T-helper 2 cell treated with Interferon-gamma antibody and Interleukin-4, amounts not matched to agents 5 μg/mL and 100 μg/mL, for 36 hours (primary cell): ENCODE measurements at places on chromosomes 16 and 17.

- no peak for DNase-seq
Observed at GRCh38 chr17:29388937-29389336, 1.2 kb upstream of the TAOK1 start.

GRCh38 chr17:66578781-66579489 is 256.0 kb upstream of the CACNG5 start:
- no peak for DNase-seq

DNA sequence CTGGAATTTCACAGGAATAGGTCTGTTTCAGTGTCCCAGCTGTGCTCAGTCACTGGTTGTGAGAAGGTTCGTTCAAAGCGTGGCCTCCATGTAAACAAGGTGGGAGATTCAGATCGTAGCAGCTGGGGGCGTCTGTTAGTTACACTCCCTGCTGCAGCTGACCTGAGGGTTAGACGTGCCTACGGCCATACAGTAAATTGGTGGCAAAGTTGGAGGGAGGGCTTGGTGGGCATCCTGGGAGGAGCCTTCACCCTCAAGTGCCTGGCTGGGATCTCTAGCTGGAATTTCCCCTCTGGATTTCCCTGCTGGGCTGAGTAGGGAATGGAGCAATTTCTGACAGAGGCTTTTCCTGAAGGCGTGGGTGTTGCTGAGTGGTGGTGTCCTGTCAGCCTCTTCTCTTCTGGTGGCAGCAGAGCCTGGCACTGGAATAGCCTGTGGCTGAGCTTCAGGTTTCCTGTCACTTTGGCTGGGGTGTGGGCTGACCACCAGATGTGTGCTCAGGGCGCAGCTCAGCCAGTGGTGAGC is 6.4 kb downstream of the FCSK start:
- DNase-seq, result no peak

DNA sequence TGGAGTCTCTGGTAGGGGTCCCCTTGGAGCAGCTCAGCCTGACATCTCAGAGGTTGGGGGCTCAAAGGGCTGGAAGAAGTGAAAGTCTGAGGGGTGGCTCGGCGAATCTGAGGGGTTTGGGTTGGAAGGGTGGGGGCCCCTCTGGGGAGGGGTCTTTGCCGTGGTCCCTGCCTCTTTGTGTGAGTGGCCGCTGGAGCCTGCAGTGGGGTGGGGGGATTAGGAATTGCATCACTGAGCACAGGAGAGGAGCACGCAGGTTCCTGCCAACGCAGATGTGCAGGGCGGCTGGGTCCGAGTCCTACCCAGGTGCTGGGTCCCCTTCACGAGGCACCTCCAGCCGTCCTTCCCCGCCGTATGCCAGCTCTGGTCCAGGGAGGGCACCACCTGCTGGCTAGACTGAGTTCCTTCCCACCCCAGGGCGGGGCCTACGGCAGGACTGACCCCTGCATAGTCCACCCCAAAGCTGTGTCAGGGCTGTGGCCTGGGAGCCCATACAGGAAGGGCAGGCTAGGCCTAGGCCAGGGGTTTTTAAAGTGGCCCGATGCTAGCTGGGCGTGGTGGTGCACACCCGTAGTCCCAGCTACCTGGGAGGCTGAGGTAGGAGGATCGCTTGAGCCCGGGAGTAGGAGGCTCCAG is 9.9 kb downstream of the FMNL1 start:
- no peak for DNase-seq

DNA sequence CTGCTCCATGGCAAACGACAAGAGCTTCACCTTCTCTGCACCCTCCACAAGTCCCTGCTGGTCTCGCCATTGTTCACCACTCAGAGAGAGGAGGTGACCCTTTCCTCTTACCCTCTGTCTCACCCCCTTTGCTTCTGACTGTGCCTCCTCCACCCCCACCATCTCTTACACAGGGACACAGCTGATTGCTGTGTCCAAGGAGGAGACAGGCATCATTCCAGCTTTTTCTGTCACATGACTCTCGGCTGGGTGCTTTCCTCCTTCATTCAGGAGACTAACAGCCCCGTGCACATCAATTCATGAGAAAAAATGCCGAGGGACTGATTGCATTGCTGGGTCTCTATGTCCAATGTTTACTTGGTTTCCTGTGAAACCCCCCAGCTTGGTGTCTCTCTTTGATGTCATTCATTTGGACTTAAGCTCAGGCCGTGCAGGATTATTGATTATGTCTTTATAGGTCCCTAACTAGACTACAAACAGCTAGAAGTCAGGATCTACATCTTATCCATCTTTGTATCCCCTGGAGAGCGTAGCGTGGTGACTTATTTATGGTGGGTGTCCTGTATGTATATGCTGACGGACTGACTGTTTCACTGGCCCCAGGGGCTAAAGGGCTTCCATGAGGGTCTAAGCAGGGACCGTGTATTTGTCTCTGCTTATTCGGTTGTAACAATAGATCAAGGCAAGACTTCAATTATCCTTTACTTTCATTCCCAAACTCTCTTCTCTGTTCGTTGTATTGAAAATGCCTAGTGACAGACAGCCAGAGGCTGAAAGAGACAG is 82.2 kb upstream of the CDH13 start:
- no peak for DNase-seq

GRCh38 chr17:45101546-45101882 is 30.8 kb downstream of the PLCD3 start:
- no peak for DNase-seq

- no peak for DNase-seq
Observed at GRCh38 chr16:49112754-49113153, 168.9 kb downstream of the CBLN1 start.

- no peak for DNase-seq
Observed at GRCh38 chr17:14803826-14804225, 461.3 kb downstream of the PMP22 start.

GRCh38 chr16:47463771-47464624 is 2.9 kb downstream of the PHKB start:
- DNase-seq, result no peak

- DNase-seq, result no peak
Observed at GRCh38 chr16:55628306-55628968, 27.4 kb upstream of the SLC6A2 start.

GRCh38 chr16:15604460-15605440 is 38.2 kb downstream of the MARF1 start:
- DNase-seq, result no peak

DNA sequence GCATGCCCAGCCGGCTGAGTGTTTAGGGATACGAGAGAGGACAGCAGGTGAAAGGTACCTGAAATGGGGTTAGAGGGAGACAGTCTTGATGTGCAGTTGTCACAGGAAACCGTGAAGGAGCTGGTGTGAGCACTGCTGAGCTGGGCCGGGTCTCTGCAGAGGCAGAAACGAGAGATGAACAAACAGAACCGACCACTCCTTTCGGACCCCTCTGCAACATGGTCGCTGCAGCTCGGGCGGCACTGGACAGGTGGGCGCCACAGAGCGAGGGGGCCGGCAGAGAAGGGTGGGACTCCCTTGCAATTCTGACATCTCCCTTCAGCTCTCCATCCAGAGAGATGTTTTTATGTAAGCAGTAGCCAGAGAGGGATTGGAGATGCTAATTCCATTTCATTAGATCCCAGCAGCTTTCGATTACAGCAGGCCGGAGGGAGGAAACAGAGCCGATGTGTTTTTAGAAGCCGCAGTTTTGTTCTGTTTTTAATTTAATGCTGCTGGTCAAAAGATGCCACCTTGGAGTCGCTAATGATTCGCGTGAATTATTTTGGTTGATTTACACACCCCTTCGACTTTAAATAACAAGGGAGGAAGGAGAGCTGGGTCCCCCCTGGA is 86.3 kb upstream of the RPL38 start:
- no peak for DNase-seq

GRCh38 chr17:70071620-70072019 is 3.4 kb upstream of the KCNJ16 start:
- no peak for DNase-seq

- no peak for DNase-seq
Observed at GRCh38 chr17:81163703-81164370, 1.5 kb upstream of the PVALEF start.

DNA sequence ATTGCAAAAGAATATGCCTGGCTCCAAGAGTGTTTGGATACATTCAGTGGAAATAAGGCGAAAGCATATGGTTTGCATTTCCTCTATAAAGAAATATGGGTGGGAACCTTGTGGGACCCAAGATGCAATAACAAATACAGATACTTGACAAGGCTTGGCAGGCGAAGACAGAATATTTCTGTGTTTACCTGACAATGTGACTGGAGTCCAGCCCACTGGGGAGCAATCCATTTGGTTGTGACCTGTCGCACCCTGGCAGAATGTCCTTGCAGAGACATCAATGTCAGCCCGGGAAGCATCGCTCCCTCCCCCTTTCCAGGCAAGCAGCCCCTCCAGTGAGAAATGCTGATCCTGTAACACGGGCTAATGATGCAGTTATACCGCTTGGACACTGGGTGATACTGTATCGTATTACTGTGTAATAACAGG is 296.6 kb downstream of the MAF start:
- no peak for DNase-seq

DNA sequence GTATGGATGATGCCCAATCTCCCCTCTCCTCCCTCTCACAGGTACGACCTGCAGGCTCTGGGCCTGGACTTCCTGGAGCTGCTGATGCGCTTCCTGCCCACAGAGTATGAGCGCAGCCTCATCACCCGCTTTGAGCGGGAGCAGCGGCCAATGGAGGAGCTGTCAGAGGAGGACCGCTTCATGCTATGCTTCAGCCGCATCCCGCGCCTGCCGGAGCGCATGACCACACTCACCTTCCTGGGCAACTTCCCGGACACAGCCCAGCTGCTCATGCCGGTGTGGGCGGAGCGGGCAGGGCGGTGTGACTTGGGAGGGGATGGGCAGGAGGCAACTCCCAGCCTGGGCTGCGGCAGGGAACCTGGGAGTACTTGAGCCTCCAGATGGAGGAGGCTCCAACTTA is 18.1 kb downstream of the SPATA32 start:
- no peak for DNase-seq

- DNase-seq, result no peak
Observed at GRCh38 chr16:11078812-11079459, 134.6 kb downstream of the CLEC16A start.

GRCh38 chr16:13331918-13332317 is 430.5 kb downstream of the SHISA9 start:
- DNase-seq, result no peak

- no peak for DNase-seq
Observed at GRCh38 chr16:54284319-54284930, 2.2 kb downstream of the IRX3 start.

DNA sequence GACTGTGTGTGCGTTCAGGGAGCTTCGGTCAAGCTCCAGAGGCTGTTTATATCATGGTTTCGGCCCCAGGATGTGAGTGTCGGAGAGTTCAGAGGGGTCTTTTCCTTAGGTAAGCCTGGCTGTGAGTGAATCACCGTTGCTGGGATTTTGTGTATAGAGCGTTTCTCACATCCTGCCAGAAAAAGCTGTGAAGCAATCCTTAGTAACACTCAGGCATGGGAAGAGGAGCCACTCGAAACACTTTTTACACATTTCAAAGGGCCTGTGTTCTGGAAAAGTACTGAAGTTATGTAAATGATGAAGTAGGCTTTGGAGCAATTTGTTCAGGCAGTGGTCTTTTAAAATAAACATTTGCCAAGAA is 662 bp downstream of the PGS1 start:
- DNase-seq, result no peak

DNA sequence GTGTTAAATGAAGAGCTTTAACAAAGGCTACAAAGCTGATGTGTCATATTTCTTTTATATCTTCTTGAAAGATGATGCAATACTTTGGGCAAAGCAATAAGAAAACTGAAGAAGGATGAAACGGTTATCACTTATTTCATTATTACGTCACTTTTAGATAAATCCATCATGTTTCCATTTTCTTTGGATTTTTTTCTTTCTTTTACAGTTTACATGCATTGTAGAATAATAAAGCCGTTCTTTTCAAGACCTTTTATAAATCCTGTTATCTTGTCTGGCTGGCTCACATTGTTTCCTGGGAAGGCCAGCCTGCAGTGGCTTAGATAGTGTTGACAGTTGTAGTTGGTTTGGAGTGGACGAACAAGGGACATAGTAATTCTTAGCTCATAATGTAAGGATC is 28.9 kb downstream of the TANC2 start:
- no peak for DNase-seq

- DNase-seq, result no peak
Observed at GRCh38 chr17:18187821-18188761, 4.5 kb downstream of the ALKBH5 start.

DNA sequence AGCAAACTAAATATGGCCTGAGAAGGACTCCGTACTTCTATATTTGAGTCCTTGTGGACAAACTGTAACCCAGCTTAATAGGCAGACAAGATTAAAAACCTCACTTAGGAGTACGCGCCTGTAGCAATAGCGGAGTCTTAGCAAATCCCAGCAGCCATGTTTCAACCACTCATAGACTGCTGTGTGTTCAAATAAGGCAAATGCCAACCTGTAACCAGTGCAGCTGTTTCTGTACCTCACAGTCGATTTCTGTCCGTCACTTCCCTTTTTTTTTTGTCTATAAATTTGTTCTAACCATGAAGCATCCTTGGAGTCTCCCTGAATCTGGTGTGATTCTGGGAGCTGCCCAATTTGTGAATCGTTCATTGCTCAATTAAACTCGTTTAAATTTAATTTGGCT is 30.2 kb downstream of the TANC2 start:
- no peak for DNase-seq

DNA sequence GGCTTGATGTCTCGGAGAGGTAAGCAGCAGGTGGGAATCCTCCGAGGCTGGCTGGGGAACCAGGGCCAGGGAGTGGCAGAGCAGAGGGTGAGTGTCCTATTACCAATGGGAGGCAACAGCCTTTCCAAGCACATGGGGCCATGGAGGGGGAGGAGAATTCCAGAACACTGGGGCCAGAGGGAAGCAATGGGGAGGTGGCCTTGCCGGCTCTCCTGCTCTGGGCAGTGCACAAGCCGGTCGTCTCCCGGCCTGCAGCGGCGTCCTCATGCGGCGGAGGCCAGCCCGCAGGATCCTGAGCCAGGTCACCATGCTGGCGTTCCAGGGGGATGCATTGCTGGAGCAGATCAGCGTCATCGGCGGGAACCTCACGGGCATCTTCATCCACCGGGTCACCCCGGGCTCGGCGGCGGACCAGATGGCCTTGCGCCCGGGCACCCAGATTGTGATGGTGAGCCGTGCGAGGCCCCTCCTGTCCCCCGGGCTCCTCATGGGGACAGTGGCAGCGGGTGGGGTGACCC is 21.9 kb downstream of the SGSH start:
- no peak for DNase-seq

DNA sequence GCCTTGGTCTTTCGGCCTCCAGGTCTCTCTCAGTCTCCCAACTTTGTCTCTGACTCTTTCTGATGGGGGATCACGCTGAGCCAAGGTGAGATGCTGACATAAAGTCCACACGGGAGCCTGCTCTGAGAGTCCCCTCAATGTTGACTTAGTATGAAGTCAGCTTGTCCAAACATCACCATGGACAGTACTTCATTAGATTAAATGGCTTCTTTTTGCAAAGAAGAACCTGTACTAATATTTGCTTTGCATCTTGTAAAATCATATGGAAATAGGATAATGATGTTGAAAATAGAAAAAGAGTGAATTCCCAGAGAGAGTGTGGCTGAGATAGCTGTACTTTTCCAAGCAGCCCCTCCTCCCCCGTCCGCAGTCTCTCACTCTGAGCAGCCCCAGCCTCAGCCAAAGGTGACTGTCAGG is 56.7 kb upstream of the SIAH1 start:
- no peak for DNase-seq
